Hippocampal formation (tissue), 2 donors: ENCODE measurements at places on chromosomes 12 and 14.
A peak's percentile ranks its signal among the peaks of the same experiment; 100 is the strongest.

- DNase-seq = no peak
Measured at GRCh38 chr12:14303661-14304155, 61.8 kb upstream of the ATF7IP start.

DNA sequence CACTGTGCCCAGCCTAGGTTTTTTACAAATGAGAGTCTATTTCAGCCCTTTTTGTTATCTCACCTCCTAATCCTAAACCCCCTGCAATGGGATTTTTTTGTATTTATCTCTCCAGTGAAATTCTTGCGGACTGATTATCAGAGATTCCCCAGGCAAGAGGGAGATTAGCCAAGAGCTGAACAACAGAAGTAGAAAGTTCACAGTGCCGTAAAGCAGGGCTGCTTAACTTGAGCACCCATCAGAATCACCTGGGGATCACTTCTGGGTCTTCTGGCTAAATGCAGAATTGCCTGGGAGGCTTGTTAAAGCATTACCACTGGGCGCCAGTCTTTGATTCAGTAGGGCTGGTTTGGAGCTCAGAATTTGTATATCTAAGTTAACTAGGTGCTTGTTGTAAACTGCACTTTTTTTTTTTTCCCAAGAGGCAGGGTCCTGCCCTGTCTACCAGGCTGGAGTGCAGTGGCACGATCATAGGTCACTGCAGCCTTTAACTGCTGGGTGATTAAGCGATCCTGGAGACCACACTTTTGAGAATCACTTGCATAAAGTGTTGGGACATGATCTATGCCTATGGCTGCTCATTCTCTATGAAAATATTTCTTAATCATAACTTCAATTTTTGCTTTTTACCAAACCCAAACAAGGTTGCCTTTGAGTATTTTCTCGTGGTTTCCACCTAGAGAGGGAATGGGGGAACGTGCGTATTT is 1.1 kb upstream of the DPPA3 start:
- DNase-seq = no peak

DNA sequence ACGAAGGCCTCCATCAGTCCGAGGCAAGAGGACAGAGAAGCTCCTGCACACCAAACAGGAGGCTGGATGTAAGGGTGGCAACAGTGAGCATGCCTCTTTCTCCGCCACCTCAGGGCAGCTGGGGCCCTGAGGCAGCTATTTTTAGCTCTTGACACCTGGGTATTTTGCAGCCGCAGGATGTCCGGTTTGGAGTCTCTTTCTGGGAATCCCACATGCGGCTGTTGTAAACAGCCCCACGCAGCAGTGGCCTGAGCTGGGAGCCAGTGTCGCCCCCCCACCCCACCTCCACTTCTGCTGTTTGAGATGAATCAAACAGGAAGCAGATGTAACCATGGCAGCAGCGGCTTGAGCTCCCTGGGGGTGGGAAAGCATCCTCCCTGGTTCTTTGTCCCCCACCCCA is 11.7 kb downstream of the HDAC7 start:
- no peak for DNase-seq

- DNase-seq = no peak
Measured at GRCh38 chr12:26976687-26977086, 37.5 kb downstream of the TM7SF3 start.

DNA sequence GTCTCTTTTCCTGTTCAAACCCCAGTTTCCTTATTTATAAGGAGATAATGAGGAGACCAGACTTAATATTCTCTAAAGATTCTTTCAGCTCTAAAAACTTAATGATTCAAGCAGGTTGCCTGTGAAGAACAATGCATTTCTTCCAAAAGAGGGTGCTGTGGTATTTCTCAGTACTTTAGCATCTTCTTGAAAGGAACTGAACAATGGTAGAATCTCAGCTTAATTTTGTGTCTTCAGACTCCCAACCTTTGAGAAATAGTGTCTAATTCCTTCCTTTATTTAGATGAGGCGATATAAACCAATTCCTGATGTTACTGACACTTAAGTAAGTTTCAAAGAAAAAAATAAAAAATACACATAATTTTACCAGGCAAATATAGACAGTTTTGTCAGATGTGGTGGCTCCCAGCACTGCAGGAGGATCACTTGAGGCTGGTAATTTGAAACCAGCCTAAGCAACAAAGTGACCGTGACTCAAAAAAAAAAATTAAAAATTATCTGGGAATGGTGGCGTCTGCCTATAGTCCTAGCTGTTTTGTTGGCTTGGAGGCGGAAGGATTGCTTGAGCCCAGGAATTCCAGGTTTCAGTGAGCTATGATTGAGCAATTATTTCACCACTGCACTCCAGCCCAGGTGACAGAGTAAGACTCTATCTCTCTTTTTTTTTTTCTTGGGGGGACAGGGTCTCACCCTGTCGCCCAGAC is 76.9 kb upstream of the PSMA6 start:
- peak; percentile 41 for DNase-seq

DNA sequence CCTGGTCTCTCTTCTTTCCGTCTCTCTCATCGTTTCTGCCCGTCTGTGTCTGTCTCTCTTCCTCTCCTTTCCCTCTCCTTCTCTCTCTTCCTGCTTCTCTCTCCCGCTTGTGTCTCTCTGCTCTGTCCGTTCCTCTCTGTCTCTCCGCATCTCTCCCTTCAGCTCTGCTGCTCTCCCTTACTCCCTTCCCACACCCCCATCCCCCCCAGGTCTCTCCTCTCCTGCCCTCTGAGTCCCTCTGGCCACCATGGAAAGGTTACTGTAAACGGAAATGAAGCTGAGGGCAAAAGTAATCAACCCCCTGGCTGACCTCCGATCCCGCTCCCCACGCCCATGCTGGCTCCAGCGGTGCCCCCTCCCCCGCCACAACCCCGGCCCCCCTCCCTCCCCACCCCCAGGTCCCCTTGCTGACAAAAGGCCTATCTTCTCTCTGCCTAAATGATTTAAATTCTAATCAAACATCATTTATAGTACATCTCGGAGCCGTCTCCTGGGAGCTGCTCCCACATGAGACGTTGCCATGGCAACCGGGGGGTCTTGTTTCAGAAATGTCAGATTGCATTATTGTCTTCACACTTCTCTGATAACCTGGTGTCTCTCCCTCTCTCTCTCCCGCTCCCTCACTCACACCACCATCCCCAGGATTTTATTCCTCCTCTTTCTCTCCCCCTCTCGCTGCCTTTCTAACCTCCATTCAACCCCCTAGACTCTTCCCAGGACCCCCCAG is 203.8 kb downstream of the RBM19 start:
- no peak for DNase-seq

- no peak for DNase-seq
Measured at GRCh38 chr14:37870170-37870569, 274.7 kb downstream of the TTC6 start.
